ENCODE measurements at places on chromosomes 4 and X.

- H3K4me1 ChIP-seq: no peaks in the 10 kb centered on the region
- H3K36me3 ChIP-seq: no peaks in the 10 kb centered on the region
- no peaks in the 10 kb centered on the region for H3K27me3 ChIP-seq
- DNase-seq: no peak
Observed at GRCh38 chr4:3674479-3674851, 91.7 kb upstream of the ADRA2C start.

DNA sequence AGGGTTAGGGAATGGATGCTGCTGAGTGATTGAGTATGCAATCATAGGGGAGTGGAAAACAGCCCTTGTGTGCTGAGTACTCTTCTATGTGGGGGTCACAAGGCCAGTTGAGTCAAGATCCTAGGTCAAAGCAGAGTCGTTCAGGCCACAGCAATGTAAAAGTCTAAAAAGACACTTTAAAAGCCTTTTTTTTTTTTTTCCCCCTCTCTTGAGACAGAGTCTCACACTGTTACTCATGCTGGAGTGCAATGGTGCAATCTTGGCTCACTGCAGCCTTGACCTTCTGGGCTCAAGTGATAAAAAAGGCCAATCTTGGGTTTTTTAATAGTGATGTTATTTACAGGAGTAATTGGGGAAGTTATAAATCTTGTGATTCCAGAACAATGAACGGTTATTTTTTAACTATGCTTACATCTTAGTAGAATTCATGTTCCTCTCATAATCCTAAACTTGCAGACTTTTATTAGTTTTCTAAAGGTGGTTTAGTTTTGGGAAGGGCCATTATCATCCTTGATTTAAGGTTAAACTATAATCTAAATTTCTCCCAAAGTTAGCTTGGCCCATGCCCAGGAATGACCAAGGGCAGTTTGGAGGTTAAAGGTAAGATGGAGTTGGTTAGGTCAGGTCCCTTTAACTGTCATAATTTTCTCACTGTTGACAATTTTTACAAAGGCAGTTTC lies 82.2 kb upstream of the BMP2K start:
- no peak overlapping the region for H3K27ac ChIP-seq
- H3K27me3 ChIP-seq: no peaks in the 10 kb centered on the region
- no peak for DNase-seq
- H3K4me1 ChIP-seq: peaks cover 17% of the 10 kb centered on the region

- DNase-seq: no peak
- no peaks in the 10 kb centered on the region for H3K36me3 ChIP-seq
- H3K27me3 ChIP-seq: no peaks in the 10 kb centered on the region
- H3K4me3 ChIP-seq: no peak overlapping the region
- H3K27ac ChIP-seq: no peak overlapping the region
- no peaks in the 10 kb centered on the region for H3K4me1 ChIP-seq
Observed at GRCh38 chrX:103729015-103729414, 18.3 kb downstream of the TMEM31 start.

GRCh38 chr4:172515266-172515879 lies 653.2 kb upstream of the GALNT7 start:
- H3K4me1 ChIP-seq: no peaks in the 10 kb centered on the region
- no peak overlapping the region for H3K27ac ChIP-seq
- H3K4me3 ChIP-seq: no peak overlapping the region
- H3K36me3 ChIP-seq: no peaks in the 10 kb centered on the region

- no peak overlapping the region for H3K4me3 ChIP-seq
- no peaks in the 10 kb centered on the region for H3K27me3 ChIP-seq
- no peak overlapping the region for H3K27ac ChIP-seq
- DNase-seq: no peak
- no peaks in the 10 kb centered on the region for H3K4me1 ChIP-seq
Observed at GRCh38 chr4:78336093-78336943, 215.3 kb upstream of the ANXA3 start.

GRCh38 chrX:53362449-53362848 lies 60.0 kb downstream of the SMC1A start:
- H3K27ac ChIP-seq: no peak overlapping the region
- no peak for DNase-seq
- no peaks in the 10 kb centered on the region for H3K27me3 ChIP-seq
- H3K36me3 ChIP-seq: no peaks in the 10 kb centered on the region
- H3K4me3 ChIP-seq: no peak overlapping the region
- no peaks in the 10 kb centered on the region for H3K4me1 ChIP-seq

- H3K36me3 ChIP-seq: no peaks in the 10 kb centered on the region
- peaks cover 30% of the 10 kb centered on the region for H3K4me1 ChIP-seq
- no peak overlapping the region for H3K4me3 ChIP-seq
- H3K27me3 ChIP-seq: peaks cover 64% of the 10 kb centered on the region
- no peak for DNase-seq
Observed at GRCh38 chrX:134547047-134547679, 87.2 kb downstream of the HPRT1 start.

- no peaks in the 10 kb centered on the region for H3K27me3 ChIP-seq
- no peak overlapping the region for H3K27ac ChIP-seq
- no peaks in the 10 kb centered on the region for H3K4me1 ChIP-seq
Observed at GRCh38 chrX:19303256-19303880, 40.4 kb upstream of the PDHA1 start.
